Stimulated activated CD4-positive, alpha-beta T cell treated with anti-CD3 and anti-CD28 coated beads, Interleukin-15, amount 100 ng/mL, for 24 hours (primary cell): ENCODE measurements at places on chromosomes 1 and 21.

- no peak for DNase-seq
These were observed 4.6 kb upstream of the PRKCZ start for GRCh38 chr1:2045468-2046173.

GRCh38 chr1:184940694-184941409 is 33.5 kb downstream of the NIBAN1 start:
- DNase-seq, result no peak

DNA sequence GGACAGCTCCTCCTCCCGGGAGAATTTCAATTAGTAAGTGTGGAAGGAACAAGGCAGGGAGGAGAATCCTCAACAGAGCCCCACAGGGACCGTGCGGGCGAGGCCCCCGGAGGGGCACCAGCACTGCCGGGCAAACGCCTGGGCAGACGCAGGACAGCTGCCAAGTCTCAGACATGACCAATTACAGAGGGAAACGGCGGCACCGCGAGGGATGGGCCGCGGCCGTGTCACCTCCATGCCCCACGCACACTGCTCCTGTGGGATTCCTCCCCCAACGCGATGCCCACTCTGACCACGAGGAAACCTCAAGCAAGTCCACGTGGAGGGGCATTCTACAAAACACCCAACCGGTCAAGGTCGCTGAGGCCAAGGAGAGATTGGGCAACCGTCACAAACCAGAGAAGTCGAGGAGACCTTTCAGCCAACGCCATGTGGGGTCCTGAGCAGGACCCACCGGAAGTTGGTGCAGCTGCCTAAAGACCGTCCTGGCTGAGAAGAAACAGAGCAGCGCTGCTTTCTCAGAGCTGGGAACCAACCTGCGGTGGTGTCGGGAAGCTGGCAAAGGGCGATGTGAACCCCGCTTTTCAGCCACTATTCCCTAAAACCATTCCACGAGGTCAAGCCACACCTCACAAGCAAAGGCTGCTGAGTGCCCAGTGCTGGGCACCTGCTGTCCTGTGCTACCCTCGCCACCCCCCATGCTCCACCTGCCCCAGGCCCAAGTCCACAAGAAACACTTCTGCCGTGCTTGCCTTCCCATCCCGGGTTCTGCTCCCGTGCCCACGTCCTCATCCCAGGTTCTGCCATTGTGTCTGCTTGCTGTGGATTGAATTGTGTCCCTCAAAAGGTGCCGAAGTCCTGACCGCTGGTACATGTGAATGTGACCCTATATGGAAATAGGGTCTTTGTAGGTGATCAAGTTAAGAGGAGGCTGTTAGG is 1.4 kb upstream of the KRTAP10-4 start:
- DNase-seq, result no peak

DNA sequence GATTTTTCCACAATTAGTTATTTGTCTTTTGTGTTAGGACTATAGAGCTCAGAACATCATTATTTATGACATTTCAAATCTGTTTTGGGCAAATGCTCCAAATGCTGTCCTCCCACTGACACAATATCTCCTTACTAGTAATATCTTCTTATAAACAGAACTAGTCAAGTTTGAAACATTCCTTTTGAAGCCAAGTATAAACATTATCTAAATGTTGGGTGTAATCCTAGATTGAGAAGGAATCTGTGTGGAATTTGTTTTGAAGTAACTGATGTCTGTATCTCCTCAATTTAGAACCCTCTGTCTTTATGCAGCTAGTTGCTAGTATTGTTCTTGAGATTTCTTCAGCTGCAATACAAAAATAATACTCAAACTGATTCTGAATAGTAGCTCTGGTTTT is 28.5 kb upstream of the PAXBP1 start:
- DNase-seq, result no peak

GRCh38 chr1:186175588-186175987 is 199.5 kb downstream of the TPR start:
- no peak for DNase-seq

DNA sequence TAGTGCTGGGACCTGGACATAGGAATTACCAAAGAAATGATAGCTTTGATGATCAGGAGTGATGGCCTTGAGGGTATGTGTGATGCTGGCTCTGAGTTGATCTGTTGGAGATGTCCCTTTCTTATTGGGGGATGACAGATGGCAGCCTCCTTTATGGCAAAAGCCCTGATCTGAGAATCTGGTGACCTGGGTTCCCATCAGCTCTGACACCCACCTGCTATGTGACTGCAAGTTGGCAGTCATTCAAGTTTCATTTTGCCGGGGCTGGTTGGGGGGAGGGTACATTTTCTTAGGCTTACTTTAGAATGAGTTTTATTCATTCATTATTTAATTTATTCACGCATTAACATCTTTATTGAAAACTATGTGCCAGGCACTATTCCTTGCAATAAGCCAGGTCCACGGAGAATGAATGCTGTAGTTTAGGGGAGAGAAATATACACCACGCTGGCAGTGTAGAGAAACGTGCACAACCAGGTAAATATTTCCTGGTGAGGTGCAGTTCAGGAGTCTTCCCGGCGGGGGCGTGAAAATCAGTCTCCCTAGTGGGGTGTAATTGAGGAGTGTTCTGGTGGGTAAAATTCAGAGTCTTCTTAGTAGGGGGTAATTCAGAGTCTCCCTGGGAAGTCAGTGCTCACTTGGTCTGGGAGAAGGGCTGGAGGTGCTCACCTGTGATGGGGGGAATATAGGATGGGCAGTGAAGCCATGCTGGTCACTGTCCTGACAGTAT is 401.3 kb downstream of the CAMTA1 start:
- DNase-seq, result no peak
